Daoy (cell line): ENCODE measurements at places on chromosomes 4 and X. TPM values are rescaled to one million over a fixed set of nuclear protein-coding genes. Genes with fewer than 3 reads are reported as not detected.
A peak's percentile ranks its signal among the peaks of the same experiment; 100 is the strongest.

DNA sequence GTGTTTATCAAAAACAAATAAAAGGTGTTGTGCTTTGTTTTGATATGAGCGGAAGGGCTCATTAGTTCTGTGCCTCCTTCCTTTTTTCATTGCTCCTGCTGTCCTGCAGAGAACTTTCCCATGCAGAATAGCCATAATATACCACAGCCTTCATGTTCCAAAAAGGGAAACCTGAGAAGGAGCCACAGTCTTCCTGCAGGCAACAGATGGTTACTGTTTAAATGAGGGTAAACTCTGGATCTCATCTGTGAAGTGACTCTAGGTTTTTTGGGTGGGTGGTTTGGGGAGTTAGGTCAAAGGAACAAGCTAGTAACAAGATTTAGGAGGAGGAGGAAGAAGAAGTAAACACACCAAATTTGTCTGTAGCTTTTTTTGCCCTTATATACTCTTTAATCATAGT is 131.8 kb downstream of the BMPR1B start:
- no peak for DNase-seq

DNA sequence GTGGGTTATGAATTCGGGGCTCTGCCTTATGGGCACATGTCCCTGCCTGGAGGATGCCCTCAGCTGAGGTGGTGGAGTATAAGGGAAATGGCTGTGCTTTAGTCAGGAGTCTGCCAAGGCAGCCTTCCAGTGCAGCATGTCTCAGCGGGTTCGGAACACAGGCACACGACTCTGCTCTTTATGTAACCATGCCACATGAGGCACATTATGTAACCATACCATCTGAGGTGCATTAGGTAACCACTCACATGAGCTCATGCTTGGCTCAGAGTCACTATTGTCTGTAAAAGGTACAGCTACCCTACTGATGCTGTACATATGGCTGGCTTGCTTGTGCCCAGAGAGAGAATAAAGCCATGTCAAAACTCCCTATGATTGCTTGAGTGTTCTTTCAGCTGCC is 723.6 kb downstream of the TRAM1L1 start:
- no peak for DNase-seq

Gene IL3RA
- total RNA-seq, result not detected in 2 replicates

- peak; percentile 68 for DNase-seq
These were observed 3.5 kb downstream of the TMSB4X start for GRCh38 chrX:12978205-12979025.

Gene RTL3
- 0.21 TPM in 1 of 2 replicates, not detected in the other for total RNA-seq

Gene ZDHHC15
- 0.06 TPM in 1 of 2 replicates, not detected in the other for total RNA-seq

GRCh38 chr4:156547439-156547838 is 424.2 kb downstream of the PDGFC start:
- DNase-seq, result peak; percentile 65

- DNase-seq, result no peak
These were observed 34.0 kb upstream of the PLAC1 start for GRCh38 chrX:134692233-134692632.

Gene SMIM10
- total RNA-seq, result 2.7 and 3.1 TPM in 2 replicates

GRCh38 chr4:36163198-36163597 is 81.1 kb downstream of the ARAP2 start:
- DNase-seq, result no peak
